Mononuclear cell (primary cell): ENCODE measurements at places on chromosomes 3 and 15. TPM values are rescaled to one million over a fixed set of nuclear protein-coding genes. Genes with fewer than 3 reads are reported as not detected.

The CKMT1B gene
- total RNA-seq = not detected

The GOLGA8H gene
- total RNA-seq = 0.21 TPM

The WDR72 gene
- total RNA-seq = under 0.01 TPM

The STRA6 gene
- not detected for total RNA-seq

The GABRA5 gene
- 0.31 TPM for total RNA-seq

The ATP10A gene
- 15.8 TPM for total RNA-seq

The TF gene
- total RNA-seq = not detected

The IL17RD gene
- total RNA-seq = under 0.01 TPM

The SNX4 gene
- total RNA-seq = 34.0 TPM

The SLC51B gene
- total RNA-seq = 0.10 TPM

The CHMP2B gene
- 56.9 TPM for total RNA-seq
